ENCODE measurements at places on chromosomes 4 and X. TPM values are rescaled to one million over a fixed set of nuclear protein-coding genes. Genes with fewer than 3 reads are reported as not detected.

Gene ARHGAP36
- not detected for total RNA-seq

Gene ABRAXAS1
- 14.0 TPM for total RNA-seq

Gene PRKG2
- total RNA-seq, result not detected

Gene P2RY4
- not detected for total RNA-seq

Gene HUWE1
- 193 TPM for total RNA-seq

DNA sequence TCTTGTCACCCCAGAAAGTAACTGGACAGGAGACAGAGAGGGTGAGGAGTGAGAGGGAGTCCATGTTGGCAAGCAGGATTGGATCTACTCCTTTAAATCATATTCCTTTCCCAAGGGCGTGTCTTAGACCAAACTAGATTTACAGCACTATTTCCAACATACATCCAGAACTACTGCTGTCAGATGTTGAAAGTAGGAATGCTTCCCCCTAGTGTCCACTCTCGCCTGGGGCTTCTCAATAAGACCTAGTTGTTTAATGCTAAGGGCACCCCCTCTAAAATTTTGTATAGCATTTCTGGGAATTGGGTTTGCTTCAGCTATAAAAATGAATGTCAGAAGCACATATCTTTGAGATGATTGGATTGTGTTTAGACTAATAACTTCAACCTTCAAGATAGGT is 13.3 kb downstream of the OFD1 start:
- peak; percentile 46 for DNase-seq

DNA sequence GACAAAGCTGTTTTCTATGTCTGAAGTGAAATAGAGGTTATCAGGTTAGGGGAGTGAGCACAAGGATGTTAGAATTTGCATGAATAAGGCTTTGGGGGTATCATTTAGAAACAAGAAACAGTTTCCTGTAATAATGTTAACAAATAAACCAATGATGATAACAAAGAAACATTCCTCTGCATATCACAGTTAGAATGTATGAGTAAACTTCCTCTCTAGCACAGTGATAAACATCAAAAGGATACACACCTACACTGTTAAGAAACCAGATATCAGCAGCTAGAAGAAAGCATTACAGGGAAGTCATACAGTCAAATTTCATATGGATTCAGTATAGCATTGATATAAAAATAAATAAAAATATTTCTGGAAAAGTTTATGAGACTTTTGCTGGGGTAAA is 340.0 kb upstream of the MAGEB16 start:
- no peak for DNase-seq

DNA sequence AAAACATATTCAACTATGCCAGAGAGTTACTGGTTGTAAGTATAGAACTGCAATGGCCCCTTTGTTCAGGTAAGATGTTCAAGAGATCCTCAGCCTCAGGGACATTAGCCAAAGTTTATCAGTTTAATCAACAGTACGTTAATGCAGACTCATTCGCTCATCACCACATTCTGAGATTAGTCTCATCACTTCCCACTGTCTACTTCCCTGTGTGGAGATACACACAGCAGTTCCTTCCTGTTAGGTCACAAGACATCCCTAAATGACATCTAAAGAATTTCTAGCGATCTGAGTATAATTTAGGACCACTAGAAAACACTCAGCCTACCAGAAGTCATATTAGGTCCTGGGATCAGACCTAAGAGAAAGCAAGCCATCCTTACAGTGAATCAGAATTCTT is 10.4 kb downstream of the SLC10A7 start:
- no peak for DNase-seq

GRCh38 chrX:136745215-136746173 is 35.2 kb downstream of the ARHGEF6 start:
- DNase-seq, result no peak

Data from endothelial cell of umbilical vein (primary cell).